ENCODE measurements at places on chromosomes 16 and 17. TPM values are rescaled to one million over a fixed set of nuclear protein-coding genes. Genes with fewer than 3 reads are reported as not detected.
A peak's percentile ranks its signal among the peaks of the same experiment; 100 is the strongest.

DNA sequence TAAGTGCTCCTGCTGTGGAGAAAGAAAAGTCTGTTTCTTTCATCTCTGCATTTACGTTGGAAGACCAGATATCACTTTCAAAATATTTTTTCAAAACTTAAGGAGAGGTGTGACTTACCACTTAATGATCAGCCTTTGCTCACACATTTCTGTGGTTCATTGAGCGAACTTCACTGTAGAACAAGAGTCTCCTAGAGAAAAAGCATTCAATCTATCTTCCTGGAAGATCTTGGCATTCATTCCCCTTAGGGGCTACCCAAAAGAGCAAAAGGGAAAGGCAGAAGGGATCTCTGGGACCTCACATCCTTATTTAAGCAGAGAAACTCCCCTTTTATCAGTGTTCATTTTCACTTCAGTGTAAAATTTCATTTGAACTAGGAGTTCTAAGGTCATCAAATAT lies 61.2 kb downstream of the HS3ST3A1 start:
- no peak for DNase-seq
- H3K27ac ChIP-seq: no peak overlapping the region
- H3K36me3 ChIP-seq: peaks cover 24% of the 10 kb centered on the region
- H3K27me3 ChIP-seq: no peaks in the 10 kb centered on the region
- H3K4me1 ChIP-seq: peaks cover 12% of the 10 kb centered on the region
- H3K4me3 ChIP-seq: no peak overlapping the region

RUSF1 gene
- total RNA-seq: 39.4 TPM

SRSF1 gene
- 366 TPM for total RNA-seq

GAS7 gene
- 13.9 TPM for total RNA-seq

DNA sequence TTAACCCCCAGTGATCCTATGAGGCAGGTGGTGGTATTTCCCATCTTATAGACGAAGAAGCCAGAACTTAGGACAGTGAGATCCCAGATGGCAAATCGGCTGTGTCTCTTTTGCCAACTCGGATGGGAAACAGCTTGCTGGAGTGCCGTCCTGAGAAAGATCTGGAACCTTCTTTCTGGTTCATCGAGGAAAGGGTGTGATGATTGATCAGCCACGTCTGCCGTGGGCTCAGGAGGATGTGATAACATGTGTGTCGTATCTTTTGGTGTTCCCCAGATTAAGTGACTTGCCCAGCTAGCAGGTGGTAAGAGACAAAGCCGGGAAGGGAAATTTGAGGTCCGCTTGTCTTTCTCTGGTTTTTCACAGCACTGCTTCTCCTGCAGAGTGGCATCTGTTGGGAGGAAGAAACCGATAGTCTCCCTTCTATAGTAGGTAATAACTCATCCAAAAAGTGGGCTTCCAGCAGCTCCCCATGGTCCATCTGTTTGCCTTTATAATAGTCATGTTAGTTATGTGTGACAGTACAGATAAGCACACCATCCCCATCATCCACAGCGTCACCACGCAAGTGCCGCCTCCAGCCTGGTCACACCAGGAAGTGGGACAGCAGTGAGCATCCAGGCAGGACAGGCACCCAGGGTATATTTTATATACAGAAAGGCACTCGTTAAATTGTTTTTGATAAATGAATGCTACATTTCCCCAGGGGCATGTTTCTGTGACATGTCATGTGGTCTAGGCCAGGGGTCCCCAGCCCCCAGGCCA lies 175.5 kb downstream of the KATNIP start:
- peaks cover 30% of the 10 kb centered on the region for H3K36me3 ChIP-seq
- no peak overlapping the region for H3K4me3 ChIP-seq
- peaks cover 13% of the 10 kb centered on the region for H3K4me1 ChIP-seq
- no peaks in the 10 kb centered on the region for H3K27me3 ChIP-seq
- H3K27ac ChIP-seq: no peak overlapping the region

DNA sequence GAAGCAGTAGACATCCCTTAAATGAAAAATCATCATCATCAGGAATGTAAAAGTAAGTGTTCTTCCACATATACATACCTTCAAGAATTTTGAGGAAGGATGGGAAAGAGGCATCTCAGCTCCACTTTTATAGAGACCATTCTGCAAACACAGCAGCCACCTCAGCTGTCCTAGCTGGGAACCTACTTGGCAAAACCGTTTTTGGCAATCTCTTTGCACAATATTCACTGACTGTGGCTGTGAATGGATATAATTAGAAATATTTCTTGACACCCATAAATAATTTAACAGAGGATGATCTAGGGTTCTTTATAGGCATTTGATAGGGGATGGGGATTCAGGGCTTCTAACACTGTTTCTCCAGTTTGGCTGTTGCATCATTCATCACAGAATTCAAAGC lies at the start of gene MYH4:
TSS of gene MYH4 (minus strand) at position 101 of the 400 bp plus-strand sequence. CDS start 2,814 bp downstream, outside the sequence.
- H3K36me3 ChIP-seq: no peaks in the 10 kb centered on the region
- H3K27me3 ChIP-seq: no peaks in the 10 kb centered on the region
- no peak for DNase-seq
- H3K27ac ChIP-seq: no peak within 1 kb of the TSS

TMEM186 gene
- 13.9 TPM for total RNA-seq

ZNF469 gene
- 2.4 TPM for total RNA-seq

GRCh38 chr16:79008869-79009179 lies 591.7 kb downstream of the MAF start:
- H3K36me3 ChIP-seq: no peaks in the 10 kb centered on the region
- no peak overlapping the region for H3K4me3 ChIP-seq
- no peak overlapping the region for H3K27ac ChIP-seq
- no peaks in the 10 kb centered on the region for H3K4me1 ChIP-seq

- no peak overlapping the region for H3K4me3 ChIP-seq
- peaks cover under 1% of the 10 kb centered on the region for H3K27me3 ChIP-seq
- DNase-seq: no peak
- H3K36me3 ChIP-seq: peaks cover 3% of the 10 kb centered on the region
- peaks cover 17% of the 10 kb centered on the region for H3K4me1 ChIP-seq
Observed at GRCh38 chr17:17479209-17479608, 2.4 kb downstream of the MED9 start.

- H3K4me1 ChIP-seq: 0 out of 2 replicates have a peak, but pooled peaks cover 2% of the 10 kb centered on the region
- no peaks in the 10 kb centered on the region for H3K27me3 ChIP-seq
- H3K27ac ChIP-seq: no peak overlapping the region
Observed at GRCh38 chr17:45841883-45842525, 2.7 kb upstream of the SPPL2C start.

DNA sequence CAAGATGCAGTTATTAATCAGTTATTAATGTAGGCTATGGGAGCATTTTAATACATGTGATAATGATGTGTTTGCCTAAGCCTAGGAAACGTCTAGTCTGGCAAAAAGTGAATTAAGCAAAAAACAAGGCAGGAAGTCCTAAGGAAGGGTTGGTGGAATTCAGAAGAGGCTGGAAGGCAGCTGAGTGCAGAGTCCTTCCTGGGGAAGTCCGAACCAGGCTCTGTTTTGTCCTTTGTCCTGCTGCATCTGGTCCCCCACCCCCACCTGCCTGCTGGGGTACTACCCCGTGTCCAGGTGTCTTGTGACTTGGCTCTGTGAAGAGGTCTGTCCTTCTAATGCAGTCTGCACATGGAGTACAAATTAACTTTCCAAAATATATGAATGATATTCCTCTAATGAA lies 1.5 kb upstream of the MYH10 start:
- peak; percentile 46 for DNase-seq
- H3K27me3 ChIP-seq: no peaks in the 10 kb centered on the region
- 0 out of 2 replicates have a peak, but pooled peaks cover 2% of the 10 kb centered on the region for H3K36me3 ChIP-seq
- peaks cover 25% of the 10 kb centered on the region for H3K4me1 ChIP-seq
- peak overlapping the region; percentile 82 for H3K4me3 ChIP-seq

SHISA6 gene
- 1.1 TPM for total RNA-seq

KCNG4 gene
- not detected for total RNA-seq

GRCh38 chr17:40295488-40296436 lies 8.1 kb downstream of the CDC6 start:
- peaks cover 43% of the 10 kb centered on the region for H3K4me1 ChIP-seq
- no peak for DNase-seq
- H3K36me3 ChIP-seq: peaks cover 77% of the 10 kb centered on the region
- H3K27me3 ChIP-seq: no peaks in the 10 kb centered on the region
- H3K27ac ChIP-seq: peak overlapping the region; percentile 92

DNA sequence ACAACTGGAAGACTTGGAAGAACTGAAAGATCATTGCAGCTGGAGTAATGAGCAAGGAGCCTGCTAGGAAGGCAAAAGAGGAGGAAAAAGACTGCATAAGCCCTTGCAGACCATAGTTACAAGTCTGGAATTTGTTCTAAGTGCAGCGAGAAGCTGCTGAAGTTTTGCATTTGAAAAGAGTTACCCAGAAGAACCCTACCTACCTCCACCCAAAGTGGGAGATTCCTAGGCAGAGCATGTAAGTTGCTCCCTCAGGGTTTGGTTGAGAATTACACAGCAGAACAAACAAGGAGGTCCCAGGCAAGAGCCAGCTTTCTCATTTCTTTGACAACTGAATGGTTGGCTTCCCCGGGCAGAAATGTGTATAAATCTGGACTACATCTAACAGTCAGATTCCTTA lies 118.7 kb upstream of the NUDT7 start:
- H3K4me1 ChIP-seq: peaks cover 17% of the 10 kb centered on the region
- H3K27me3 ChIP-seq: peaks cover 2% of the 10 kb centered on the region
- DNase-seq: no peak
- H3K36me3 ChIP-seq: 0 out of 2 replicates have a peak, but pooled peaks cover 13% of the 10 kb centered on the region

- H3K4me1 ChIP-seq: peaks cover 61% of the 10 kb centered on the region
- peak overlapping the region; percentile 45 for H3K27ac ChIP-seq
- H3K36me3 ChIP-seq: no peaks in the 10 kb centered on the region
- H3K4me3 ChIP-seq: no peak overlapping the region
- H3K27me3 ChIP-seq: no peaks in the 10 kb centered on the region
Observed at GRCh38 chr16:24102209-24102660, 153.9 kb upstream of the CACNG3 start.

MYH11 gene
- 0.69 TPM for total RNA-seq

DNA sequence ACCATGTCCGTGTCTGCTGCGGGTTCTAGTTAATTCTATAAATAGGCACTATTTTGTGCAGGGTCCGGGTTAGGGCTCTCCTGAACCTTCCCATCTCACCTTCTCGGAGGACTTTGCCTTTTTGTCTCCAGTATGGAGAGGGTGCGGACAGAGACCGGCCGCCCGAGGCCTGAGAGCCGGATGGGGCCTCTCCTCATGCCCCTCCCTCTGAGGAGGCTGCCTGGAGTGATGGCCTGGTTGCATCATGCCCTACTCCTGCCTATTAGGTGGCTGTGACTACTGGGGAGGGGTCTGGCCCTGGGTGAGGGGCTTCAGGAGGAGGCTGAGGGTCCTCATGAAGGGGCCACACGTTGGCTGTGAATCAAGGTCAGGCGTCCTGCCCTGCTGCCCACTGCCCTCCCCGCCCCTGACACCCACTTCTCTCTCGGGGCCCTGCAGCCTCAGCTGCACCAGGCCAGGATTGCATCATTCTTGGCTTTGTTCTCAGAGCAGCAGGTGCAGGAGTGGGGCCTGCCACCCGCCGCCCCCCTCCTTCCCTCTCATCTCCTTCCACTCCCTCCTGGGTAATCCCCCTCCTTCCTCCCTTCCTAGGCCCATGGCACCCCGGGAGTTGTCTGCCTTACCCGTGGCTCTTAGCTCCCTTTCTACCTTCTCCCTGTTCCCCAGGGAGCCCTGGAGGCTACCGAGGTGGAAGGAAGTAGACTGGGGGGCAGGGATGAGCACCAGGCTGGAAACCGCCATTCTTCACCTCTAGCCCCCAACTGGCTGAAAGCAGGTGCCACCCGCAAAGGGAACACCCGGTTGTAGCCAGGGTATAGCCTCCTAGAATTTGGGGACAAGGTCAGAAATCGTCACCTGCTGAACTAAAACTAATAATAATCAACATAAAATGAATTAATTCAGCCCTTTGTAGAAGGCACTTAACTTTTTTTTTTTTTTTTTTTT lies 12.7 kb upstream of the ARHGAP23 start:
- peaks cover 29% of the 10 kb centered on the region for H3K27me3 ChIP-seq
- H3K36me3 ChIP-seq: no peaks in the 10 kb centered on the region
- peak overlapping the region; percentile 91 for H3K27ac ChIP-seq
- DNase-seq: peak; percentile 69
- peak overlapping the region; percentile 61 for H3K4me3 ChIP-seq

DNA sequence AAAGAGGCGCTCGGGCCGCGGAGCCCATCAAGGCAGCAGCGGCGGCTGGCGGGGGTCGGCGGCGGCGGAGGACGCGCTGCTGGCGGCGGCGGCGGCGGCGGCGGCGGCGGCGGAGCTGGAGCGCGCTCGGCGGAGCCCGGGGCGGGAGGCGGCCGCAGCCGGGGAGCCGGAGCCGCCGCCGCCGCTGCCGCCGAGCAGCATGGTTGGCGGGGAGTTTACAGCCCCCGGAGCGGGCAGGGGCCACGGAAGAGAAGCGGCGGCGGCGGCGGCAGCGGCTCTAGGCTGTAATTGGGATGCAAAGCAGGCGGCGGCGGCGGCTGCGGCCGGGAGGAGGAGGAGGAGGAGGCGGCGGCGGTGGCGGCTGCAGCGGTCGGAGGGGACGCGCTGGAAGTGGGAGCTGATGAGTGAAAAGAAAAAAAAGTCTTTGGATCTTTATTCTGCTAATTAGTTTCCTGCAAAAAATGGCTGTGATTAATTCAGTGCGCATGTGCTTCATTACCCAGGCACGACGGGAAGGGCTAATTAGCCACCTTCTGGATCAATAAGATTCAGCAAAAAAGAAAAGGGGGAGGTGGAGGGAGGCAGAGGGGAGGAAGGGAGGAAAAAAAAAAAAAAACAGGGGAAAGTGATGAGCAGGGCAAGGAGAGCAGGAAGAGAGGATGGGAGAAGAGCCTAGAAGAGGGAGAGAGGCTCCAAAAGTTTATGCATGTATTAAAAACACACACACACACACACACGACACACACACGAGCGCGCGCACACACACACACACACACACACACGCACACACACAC lies 10.9 kb upstream of the ZFHX3 start:
- DNase-seq: peak; percentile 71
- peaks cover 45% of the 10 kb centered on the region for H3K4me1 ChIP-seq
- H3K27me3 ChIP-seq: peaks cover 50% of the 10 kb centered on the region
- no peaks in the 10 kb centered on the region for H3K36me3 ChIP-seq
- H3K27ac ChIP-seq: peak overlapping the region; percentile 74
- peak overlapping the region; percentile 74 for H3K4me3 ChIP-seq

TOX3 gene
- total RNA-seq: 17.6 TPM

GRCh38 chr16:67948015-67948414 lies 4.1 kb upstream of the LCAT start:
- no peak for DNase-seq
- H3K36me3 ChIP-seq: peaks cover 33% of the 10 kb centered on the region
- no peaks in the 10 kb centered on the region for H3K27me3 ChIP-seq
- H3K27ac ChIP-seq: no peak overlapping the region

GRCh38 chr17:41547378-41547841 lies 19.3 kb upstream of the KRT19 start:
- H3K36me3 ChIP-seq: peaks cover 3% of the 10 kb centered on the region
- peaks cover 5% of the 10 kb centered on the region for H3K27me3 ChIP-seq
- DNase-seq: no peak
- peaks cover 26% of the 10 kb centered on the region for H3K4me1 ChIP-seq
- no peak overlapping the region for H3K27ac ChIP-seq

GRCh38 chr16:73753931-73754330 lies 542.7 kb upstream of the PSMD7 start:
- H3K4me3 ChIP-seq: no peak overlapping the region
- H3K27ac ChIP-seq: no peak overlapping the region

All from WTC11 (cell line).